ENCODE measurements at places on chromosomes 4 and X. TPM values are rescaled to one million over a fixed set of nuclear protein-coding genes. Genes with fewer than 3 reads are reported as not detected.

GRCh38 chr4:150332086-150332485 is 249.9 kb upstream of the MAB21L2 start:
- no peak overlapping the region for H3K4me3 ChIP-seq
- no peak overlapping the region for H3K27ac ChIP-seq
- no peaks in the 10 kb centered on the region for H3K27me3 ChIP-seq
- no peak for DNase-seq
- peaks cover 11% of the 10 kb centered on the region for H3K36me3 ChIP-seq

DNA sequence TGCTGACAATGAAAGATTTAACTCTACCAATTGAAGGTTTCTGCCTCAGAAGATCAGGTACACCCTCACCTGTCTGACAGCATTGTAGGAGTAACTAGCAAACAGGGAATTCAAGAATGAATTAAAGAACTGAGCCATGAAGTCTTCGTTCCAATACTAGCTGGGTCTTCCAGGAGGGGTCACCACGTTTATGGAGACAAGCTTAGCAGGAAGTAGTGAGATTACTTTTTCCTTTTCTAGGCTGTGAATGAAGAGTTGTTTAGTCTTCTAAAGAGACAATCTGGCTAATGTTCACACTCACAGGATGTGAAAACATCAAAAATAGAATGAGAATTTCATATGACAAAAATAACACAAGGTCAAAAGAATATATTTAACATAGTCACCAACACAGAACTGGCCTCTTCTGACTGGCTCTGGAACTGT is 54.9 kb downstream of the REELD1 start:
- peaks cover 12% of the 10 kb centered on the region for H3K36me3 ChIP-seq
- no peak for DNase-seq
- H3K4me3 ChIP-seq, result no peak overlapping the region
- H3K4me1 ChIP-seq, result no peaks in the 10 kb centered on the region
- H3K27ac ChIP-seq, result no peak overlapping the region

Gene AFM
- not detected for polyA plus RNA-seq

- no peaks in the 10 kb centered on the region for H3K4me1 ChIP-seq
- no peak overlapping the region for H3K4me3 ChIP-seq
- no peaks in the 10 kb centered on the region for H3K36me3 ChIP-seq
Observed at GRCh38 chr4:121582296-121582695, 114.5 kb downstream of the ANXA5 start.

DNA sequence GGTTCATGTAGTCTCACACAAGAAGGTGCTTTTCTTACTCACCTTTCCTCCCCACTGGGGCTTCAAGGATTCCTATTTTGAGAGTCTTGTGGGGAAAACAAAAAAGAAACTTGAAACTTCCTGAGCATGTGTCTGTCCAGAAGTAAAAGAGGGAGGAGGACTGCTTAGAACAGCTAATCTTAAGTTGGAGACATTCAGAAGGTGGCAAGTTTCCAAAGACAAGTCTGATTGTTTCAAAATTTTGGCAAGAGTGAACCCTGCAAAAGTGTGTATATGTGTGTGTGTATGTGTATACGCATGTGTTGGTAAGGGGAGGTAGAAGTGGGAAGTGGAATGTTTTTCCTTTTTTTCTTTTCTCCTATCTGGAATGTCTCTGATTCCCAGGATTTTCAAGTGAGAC is 189.0 kb upstream of the FRMPD4 start:
- DNase-seq, result no peak
- H3K4me3 ChIP-seq, result no peak overlapping the region
- H3K36me3 ChIP-seq, result no peaks in the 10 kb centered on the region
- no peaks in the 10 kb centered on the region for H3K27me3 ChIP-seq

All from naive thymus-derived CD8-positive, alpha-beta T cell (primary cell).